ENCODE measurements at places on chromosomes 3 and 15.

- no peak for DNase-seq
These were observed 212.4 kb upstream of the TBC1D5 start for GRCh38 chr3:17954801-17955200.

DNA sequence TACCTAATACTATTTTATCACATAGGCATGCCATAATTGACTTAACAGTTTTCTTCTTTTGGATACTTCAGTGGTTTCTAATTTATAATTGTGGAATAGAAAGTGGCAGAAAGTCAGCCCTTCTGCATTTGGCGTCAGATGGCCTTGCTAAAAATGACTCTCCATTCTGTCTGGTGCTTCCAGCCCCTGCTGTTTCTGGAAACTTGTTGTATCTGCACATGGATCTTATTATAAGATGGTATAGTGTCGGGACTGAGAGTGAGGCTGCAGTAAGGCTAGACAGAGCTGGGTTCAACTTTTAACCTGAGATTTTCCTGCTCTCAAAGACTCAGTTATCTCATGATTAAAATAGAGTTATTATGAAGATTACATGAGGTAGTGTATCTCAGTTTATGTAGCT is 74.8 kb upstream of the WDR72 start:
- DNase-seq = no peak

DNA sequence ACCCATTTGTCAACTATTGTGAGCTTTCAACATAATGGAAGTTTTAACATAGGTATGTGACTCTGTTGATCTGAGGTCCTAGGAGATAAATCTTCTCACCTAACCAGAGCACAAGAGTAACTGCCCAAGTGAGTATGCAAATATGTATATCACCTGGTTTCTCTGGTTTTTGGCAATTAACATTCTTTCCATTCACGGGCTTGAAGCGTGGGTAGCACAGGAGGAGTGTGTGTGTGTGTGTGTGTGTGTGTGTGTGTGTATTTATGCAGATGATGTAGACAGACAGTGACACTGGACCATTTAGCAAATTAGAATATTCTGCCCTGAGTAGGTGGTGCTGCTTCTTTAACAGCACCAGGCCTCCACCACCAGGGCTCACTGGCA is 15.0 kb downstream of the EPHB1 start:
- DNase-seq = no peak

DNA sequence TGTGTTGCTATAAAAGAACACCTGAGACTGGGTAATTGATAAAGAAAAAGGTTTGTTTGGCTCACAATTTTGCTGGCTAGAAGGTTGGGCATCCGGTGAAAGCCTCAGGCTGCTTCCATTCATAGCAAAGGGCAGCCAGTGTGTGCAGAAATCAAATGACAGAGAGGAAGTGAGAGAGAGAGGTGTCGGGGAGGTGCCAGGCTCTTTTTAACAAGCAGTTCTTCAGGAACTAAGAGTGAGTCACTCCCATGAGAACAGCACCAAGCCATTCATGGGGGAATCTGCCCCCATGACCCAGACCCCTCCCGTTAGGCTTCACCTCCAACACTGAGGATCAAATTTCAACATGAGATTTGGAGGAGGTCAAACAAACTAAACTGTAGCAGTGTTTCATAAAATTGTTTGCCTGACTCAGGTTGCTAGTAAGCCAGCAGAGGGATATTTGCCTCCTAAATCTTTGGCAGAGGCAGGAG is 4.5 kb upstream of the PARP15 start:
- DNase-seq = peak; percentile 41

DNA sequence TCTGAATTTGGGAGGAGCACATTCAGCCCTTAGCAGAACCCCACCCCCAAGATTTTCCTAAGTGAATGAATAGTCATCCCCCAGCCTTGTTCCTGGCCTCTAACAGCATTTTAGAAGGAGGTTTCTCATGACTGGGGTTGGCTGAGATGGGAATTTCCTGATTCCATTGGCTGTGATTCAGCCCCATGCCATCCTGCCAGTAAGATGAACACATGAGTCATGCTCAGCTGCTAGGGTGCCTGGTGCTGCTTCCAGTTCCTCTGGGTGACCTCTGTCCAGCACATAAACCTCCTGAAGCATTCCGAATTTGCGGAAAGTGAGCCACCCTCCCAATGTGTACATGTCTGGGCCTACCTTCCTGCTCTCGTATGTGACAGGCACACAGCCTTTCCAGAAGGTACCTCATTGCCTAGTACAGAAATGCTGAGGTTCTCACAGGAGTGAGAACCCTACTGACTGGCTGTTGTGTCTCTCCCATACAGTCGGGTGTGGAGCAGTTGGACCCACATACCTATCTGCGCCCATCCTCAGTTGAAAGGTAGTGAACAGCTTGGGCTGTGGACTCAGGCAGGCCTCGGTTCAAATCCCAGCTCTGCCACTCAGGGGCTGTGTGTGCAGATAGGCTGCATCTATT is 91.7 kb downstream of the APBA2 start:
- peak; percentile 59 for DNase-seq
